ENCODE measurements at places on chromosomes 12 and 14.

DNA sequence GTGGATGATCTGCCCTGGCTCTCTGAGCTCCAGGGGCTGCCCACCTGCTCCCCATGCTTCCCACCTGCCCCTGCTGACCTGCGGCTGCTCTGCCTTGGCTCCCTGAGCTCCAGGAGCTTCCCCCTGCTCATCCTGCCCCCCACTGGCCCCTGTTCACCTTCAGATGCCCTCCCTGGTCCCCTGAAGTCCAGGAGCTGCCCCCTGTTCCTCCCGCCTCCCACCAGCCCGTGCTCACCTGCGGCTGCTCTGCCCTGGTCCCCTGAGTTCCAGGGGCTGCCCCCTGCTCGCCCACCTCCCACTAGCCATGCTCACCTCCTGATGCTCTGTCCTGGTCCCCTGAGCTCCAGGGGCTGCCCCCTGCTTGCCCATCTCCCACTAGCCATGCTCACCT is 219.7 kb downstream of the TMEM121 start:
- DNase-seq: no peak

- DNase-seq: no peak
These were observed 111.1 kb upstream of the KRR1 start for GRCh38 chr12:75622492-75622891.

DNA sequence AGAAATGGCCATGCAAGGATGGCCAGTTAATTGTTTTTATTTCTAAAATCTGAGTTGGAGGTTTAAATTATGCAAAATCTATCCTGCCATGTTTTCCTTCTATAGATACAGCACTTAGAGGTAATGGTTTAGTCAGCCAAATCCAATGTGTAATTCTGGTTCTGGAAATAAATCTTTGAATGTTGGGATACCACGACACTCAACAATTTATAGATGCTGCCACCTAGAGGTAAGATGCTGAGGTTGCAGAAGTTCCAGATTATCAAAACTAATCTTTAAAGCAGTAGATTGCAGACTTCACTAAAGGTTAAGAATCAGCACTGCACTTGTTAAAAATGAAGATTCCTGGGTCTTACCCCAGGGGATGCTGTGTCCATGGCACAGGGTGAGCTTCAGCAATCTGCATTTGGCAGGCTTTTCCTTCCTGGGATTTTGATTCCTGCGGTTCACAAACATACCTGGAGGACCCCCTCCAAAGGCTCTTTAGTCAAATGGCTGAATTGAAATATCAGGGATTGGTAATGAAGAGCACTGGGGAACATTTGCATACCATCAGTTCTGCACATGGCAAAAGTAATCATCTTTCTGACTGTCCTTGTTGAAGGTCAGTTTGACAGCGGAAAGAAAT is 53.4 kb upstream of the ANO4 start:
- no peak for DNase-seq

- DNase-seq: no peak
These were observed 700.2 kb downstream of the DIO2 start for GRCh38 chr14:79511146-79511545.

- DNase-seq: no peak
These were observed 68.6 kb downstream of the PPM1A start for GRCh38 chr14:60317609-60318008.

DNA sequence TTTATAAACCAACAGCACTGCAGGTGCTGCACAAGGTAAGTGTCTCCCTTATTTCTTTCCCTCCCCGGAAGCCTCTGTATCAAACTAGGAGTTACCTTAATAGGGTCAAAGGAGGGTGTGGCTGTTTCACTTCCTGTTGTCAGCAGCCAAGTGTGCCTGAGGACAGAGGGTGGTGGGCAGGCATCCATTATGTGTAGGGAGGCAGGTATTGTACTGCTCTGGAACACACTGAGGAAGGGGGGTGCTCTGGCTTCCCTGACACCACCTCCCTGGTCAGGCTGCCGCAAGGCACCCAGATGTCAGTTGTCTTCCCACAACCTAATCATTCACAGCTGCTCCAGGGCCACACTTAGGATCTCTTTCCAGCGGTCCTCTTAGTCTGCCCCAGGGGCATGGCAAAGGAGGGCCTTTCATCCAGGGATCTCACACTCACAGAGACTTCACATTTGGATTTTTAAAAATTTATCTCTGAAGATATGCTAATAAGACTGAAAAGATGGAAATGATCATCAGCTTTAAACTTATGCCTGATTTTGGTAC is 132.0 kb upstream of the ARHGAP5 start:
- DNase-seq: no peak

- no peak for DNase-seq
These were observed 42.6 kb downstream of the GALNT8 start for GRCh38 chr12:4762773-4763172.

DNA sequence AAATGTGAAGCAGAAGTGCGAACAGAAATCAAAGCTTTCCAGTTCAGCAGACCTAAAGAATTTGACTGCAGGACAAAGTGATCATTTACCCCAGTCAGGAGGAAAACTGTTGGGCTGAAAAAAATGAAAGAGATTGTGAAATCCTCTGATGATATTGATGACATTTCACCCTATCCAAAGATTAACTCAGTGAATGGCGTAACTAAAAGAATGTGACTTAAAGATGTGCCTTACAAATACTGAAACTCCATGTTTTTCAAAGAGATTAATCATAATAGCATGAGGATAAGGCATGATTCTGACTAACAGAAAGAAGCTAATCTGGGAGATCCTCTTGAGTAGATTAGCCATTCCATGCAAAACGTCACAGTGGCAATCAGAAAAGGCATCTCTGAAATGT is 225.6 kb downstream of the DUSP6 start:
- DNase-seq: no peak

GRCh38 chr12:76003355-76003638 is 28.3 kb downstream of the PHLDA1 start:
- DNase-seq: no peak

- DNase-seq: no peak
These were observed 2.1 kb downstream of the ATP2B1 start for GRCh38 chr12:89706551-89706950.

DNA sequence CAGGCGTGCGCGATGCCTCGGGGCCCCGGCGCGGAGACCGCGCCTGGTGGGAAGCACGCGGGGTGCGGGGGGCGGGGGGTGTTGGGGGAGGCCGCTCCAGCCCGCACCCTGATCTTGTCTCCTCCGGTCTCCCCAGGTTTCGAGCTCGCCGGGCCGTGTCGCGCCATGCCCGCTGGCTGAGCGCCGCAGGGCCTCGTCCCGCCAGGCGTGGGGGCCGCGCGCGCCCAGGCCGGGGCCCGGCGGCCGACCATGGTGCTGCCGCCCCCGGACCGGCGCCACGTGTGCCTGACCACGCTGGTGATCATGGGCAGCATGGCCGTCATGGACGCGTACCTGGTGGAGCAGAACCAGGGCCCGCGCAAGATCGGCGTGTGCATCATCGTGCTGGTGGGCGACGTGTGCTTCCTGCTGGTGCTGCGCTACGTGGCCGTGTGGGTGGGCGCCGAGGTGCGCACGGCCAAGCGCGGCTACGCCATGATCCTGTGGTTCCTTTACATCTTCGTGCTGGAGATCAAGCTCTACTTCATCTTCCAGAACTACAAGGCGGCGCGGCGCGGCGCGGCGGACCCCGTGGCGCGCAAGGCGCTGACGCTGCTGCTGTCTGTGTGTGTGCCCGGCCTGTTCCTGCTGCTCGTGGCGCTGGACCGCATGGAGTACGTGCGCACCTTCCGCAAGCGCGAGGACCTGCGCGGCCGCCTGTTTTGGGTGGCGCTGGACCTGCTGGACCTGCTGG is 2.4 kb downstream of the TMEM121 start:
- no peak for DNase-seq

DNA sequence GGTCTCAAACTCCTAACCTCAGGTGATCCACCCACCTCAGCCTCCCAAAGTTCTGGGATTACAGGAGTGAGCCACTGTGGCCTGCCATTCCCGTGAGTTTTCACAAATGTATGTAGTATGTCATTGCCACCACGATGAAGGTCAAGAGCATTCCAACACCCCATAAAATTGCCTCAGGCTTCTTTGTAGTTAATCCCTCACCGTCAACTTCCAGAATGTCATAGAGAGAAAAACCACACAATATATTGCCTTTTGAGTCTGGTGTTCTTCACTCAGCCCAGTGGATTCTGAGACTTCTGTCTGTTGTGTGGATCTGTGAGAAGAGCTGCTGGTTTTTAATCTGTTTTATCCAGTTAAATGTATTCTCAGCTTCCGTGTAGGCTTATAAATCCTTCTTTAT is 12.6 kb upstream of the CFAP251 start:
- DNase-seq: no peak

DNA sequence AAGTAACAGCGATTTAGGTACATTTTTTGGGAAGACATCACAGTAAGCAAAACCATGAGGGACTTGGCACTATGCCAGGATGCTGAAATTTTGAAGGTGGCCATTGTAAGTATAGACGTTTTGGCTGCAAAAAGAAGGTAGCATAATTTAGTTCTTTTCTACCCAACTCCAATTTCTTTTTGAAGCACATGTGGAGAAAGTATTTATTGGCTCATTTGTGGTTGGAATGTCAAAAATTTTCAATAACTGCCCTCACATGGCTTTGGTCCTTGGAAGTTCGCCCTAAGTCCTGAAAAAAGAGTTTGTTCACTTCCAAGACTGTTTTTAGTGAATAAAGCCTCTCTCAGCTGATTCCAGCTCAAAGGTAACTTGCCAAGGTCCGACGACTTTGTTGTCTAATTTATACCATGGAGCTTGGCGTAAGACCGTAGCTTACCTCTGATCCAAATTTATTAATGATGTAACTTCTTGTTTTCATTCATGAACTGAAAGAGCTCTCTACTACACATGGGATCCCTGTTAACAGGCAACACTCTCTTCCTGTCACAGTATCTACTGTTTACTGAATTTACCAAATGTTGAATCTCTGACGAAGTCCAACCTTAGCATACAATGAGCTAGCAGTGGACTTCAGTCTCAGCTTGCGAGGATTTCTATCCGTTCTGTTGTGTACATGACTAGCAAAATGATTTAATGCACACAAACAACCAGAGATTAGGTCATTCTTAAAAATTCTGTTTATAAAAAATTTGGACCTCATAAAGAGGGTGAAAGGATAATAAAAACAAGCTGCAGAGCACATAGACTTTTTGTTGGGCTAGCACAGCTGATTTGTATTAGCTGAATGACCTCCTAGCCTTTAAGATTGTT is 49.0 kb downstream of the MSRB3 start:
- DNase-seq: no peak

- DNase-seq: no peak
These were observed 48.3 kb upstream of the PLEKHG6 start for GRCh38 chr12:6262211-6262610.

DNA sequence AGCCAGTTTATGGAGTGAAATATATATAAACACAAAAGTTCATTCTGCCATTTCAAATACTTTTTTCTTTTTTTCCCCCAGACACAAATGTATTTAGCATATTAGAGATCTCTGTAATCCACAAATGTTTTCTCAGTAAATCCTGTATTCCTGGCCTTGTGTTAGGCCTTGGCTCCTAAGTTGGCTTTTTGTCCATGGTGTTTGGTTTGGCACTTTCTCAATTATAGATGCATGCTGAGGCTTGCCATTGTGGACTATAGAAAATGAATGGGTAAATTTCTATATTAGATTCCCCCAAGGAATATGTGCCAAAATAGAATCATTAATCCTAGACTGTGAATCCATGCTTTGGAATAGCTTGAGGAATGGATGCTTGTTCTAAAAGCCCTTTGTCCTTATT is 17.0 kb downstream of the RIC8B start:
- no peak for DNase-seq

DNA sequence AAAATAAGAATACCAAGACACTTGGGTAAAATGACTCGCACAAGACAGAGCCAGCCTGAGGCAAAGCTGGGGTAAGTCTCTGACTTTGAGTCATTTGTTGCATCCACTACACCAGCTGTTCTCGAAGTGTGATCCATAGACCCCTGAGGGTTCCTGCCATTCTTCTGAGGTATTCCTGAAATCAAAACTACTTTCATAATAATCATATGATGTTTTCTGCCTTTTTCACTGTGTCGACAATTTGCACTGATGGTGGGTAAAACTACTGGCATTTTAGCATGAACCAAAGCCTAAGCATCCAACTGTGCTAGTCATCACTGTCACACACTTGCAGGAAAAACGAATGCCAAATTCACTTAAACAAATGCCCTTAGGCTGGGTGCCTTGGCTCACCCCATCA is 135.5 kb upstream of the FUT8 start:
- no peak for DNase-seq

- DNase-seq: no peak
These were observed 69.2 kb downstream of the LGMN start for GRCh38 chr14:92679246-92679645.

DNA sequence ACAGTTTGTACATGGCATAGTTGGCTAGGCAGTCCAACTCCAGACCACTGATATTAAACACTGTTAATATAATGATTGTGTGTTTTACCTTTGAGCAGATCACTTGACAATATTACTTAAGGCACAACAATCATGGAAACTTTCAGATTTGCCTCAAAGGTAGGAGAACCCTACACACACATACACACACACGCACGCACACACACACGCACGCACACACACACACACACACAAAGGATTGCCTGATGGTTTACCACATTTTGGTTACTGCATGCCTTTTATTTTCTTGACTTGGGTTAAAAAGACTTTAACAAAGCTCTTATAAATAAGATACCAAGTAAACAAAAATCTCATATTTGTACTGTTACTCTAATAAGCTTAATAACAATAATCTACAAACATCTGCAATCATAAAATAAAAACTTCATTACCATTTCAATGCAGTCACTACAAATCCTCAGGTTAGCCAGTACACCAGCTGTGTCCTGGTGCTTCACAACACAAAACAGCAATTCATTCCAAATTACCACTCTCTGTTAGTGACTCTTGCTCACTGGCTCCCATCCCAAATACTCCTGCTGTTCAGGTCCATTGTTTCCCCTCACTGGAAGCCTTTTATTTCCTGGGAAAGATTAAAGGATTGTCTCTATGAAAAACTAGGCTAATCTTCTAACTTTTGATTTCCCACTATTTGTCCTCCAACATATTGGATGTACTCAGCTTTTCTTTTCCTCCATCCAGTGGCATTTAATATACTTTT is 175.2 kb upstream of the ATP2B1 start:
- no peak for DNase-seq

DNA sequence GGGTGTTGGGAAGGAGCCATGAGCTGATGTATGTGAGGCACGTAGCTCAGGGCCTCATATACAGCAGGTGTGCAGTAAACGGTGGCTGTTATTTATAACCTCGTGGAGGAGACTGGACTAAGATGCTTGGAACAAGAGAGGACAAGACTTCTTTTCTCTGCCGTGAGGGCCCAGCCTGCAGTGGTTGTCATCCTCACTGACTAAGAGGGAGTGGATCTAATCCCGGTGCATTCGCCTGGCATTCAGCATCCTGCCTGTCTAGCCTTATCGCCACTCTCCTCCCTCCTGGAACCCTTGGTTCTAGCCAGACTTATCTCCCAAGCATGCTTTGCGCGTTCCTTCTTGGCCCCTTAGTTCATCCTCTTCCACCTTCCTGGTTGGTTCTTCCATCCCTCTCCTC is 3.9 kb downstream of the TSPAN9 start:
- no peak for DNase-seq
